ENCODE measurements at places on chromosomes 2 and 18.

DNA sequence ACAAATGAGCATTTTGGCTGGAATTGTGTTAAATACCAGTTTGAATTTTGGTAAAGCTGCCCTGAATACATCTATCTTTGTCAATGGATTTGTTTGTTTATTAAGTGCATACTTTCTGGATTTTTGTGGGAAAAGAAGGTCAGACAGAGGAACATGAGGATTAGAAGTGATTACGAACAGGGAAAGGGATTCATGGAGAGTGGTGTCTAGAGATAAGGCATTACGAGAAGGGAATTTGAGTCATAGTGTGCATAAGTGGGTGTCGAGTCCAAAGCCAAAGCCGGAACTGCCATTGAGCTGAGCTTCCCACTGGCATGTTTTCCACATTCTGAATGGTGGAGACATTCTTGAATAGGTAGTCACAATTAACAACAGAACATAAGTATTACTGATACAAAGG is 68.9 kb upstream of the EFEMP1 start:
- DNase-seq = no peak

DNA sequence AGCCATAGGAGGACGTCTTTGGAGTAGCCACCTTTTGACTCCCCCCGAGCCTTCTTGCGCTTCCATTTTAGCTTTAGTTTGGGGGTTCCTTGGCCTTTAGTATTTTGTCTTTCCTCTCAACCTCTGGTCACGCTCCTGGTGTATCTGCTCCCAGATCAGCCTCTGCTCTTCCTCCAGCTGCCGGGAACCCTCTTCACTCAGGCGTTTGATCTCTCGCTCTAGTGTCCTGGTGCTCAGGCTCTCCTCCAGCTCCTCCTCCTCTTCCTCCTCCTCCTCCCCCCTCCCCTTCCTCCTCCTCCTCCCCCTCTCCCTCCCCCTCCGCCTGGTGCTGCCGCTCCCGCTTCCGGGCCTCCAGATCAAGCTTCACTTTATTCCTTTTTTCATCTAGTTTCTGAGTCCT is 1082.3 kb upstream of the TMEFF2 start:
- DNase-seq = no peak

DNA sequence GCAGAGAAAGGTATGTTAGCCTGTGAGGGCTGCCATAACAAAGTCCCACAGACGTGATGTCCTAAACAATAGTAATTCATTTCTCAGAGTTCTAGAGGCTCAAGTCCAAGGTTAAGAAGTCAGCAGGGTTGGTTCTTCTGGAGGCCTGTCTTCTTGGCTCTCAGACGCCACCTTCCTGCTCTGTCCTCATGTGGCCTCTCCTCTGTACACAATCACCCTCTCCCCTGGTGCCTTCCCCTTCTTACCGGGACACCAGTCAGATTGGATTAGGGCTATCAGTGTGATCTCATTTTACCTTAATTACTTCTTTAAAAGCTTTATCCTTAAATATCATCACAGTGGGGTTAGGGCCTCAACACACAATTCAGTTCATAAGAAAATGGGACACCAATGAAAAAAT is 860.5 kb downstream of the RNF144A start:
- DNase-seq = no peak

GRCh38 chr18:36283448-36283847 is 14.1 kb upstream of the FHOD3 start:
- DNase-seq = no peak

- DNase-seq = no peak
These were observed 143.9 kb downstream of the CAPN13 start for GRCh38 chr2:30663321-30663720.

GRCh38 chr2:85516653-85517389 is 22.1 kb upstream of the MAT2A start:
- no peak for DNase-seq

DNA sequence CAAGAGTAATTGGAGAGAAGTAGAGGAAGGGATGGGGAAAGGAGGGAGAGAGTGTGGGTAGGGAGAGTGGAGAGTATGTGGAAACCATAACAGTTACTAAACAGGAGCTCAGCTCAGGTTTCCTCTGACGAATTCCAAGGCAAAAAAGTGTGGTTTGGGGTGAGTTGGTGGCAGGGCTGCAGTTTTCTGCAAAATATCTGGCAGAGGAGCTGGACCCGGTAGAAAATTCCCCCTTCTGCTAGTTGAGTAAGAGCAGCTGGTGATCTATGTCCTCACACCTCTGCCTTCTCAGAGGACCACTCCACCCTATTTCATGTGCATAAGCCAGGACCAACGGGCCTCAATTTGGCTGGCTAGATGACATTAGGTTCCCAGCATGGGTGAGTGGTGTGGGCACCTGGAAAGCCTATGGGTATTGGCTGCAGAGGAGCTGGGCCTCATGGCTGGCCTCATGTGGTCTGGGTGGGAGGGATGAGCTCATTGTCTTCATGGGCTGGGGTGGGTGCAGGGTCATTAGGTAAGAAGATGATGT is 13.2 kb downstream of the NRP2 start:
- no peak for DNase-seq

GRCh38 chr2:108367014-108367413 is 10.7 kb upstream of the SULT1C4 start:
- no peak for DNase-seq
